ENCODE measurements at places on chromosomes 6 and 20. TPM values are rescaled to one million over a fixed set of nuclear protein-coding genes. Genes with fewer than 3 reads are reported as not detected.
A peak's percentile ranks its signal among the peaks of the same experiment; 100 is the strongest.

DNA sequence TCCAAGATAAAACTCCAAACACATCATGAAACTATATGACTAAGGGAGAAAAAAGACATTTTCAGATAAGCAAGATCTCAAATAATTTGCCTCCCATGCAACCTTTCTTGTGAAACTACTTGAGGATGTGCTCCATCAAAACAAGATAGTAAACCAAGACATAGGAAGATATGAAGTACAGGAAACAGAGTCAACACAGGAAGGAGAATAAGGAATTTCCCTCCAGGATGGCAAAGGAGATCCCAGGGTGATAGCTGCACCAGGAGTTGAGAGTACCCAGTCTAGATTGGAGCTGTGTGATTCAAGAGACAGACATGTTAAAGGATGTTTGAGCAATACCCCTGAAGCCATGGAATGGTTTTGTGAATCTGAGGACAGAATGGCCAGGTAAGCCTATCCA lies 15.3 kb downstream of the IL17A start:
- no peaks in the 10 kb centered on the region for H3K36me3 ChIP-seq
- H3K4me1 ChIP-seq, result no peaks in the 10 kb centered on the region
- no peak for DNase-seq

- H3K4me1 ChIP-seq, result peaks cover 19% of the 10 kb centered on the region
- no peak overlapping the region for H3K4me3 ChIP-seq
Observed at GRCh38 chr6:36721369-36722140, 23.9 kb downstream of the RAB44 start.

DNA sequence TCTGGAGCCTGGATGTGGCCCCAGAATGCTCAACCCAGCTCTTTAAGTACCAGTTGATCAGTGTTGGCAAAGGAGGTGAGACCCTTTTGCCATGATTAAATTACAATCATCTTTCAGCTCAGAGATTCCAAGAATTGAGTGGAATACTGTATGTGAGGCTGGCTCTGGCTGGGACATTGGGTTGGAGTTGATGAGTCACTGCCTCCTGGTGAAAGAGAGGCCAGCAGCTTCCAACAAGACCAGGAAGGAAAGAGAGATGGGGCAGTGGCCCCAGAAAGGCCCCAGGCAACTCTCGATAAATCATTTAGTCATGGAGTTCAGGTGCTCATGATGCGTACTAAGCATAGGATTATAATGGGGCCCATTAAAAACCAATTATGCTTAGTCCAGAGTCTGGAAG lies 2.1 kb downstream of the TGM6 start:
- H3K4me3 ChIP-seq, result no peak overlapping the region
- H3K27me3 ChIP-seq, result peaks cover 3% of the 10 kb centered on the region
- no peaks in the 10 kb centered on the region for H3K36me3 ChIP-seq
- no peak overlapping the region for H3K27ac ChIP-seq
- H3K4me1 ChIP-seq, result no peaks in the 10 kb centered on the region

- no peak overlapping the region for H3K4me3 ChIP-seq
- H3K27ac ChIP-seq, result no peak overlapping the region
- no peak for DNase-seq
- H3K4me1 ChIP-seq, result no peaks in the 10 kb centered on the region
- no peaks in the 10 kb centered on the region for H3K36me3 ChIP-seq
Observed at GRCh38 chr20:44342248-44342647, 5.4 kb downstream of the R3HDML start.

- DNase-seq, result no peak
- no peak overlapping the region for H3K4me3 ChIP-seq
- H3K36me3 ChIP-seq, result no peaks in the 10 kb centered on the region
- peaks cover under 1% of the 10 kb centered on the region for H3K4me1 ChIP-seq
- H3K27ac ChIP-seq, result no peak overlapping the region
Observed at GRCh38 chr20:9422321-9423057, 91.9 kb upstream of the LAMP5 start.

DNA sequence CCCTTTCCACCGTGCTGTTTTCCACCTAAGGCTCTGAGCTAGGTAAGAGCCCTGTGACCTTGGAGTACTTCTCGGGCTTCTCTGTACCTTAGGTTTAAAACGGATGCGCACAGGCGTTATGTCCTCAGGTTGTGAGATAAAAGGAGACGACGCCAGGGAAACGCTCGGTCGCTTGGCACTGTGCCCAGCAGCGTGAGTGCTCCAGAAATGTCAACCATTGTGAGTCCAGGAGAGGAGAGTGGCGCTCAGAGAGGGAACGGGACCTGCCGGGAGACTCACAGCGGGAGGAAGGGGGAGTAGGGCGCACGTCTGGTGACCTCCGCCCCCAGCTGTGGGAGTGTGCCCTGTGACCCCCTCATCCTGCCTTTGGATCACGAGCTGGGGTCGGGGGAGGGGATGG lies 33.8 kb upstream of the SCRT2 start:
- H3K36me3 ChIP-seq, result no peaks in the 10 kb centered on the region
- no peak overlapping the region for H3K27ac ChIP-seq
- H3K4me3 ChIP-seq, result peak overlapping the region; percentile 34
- no peak for DNase-seq
- peaks cover 11% of the 10 kb centered on the region for H3K4me1 ChIP-seq

DNA sequence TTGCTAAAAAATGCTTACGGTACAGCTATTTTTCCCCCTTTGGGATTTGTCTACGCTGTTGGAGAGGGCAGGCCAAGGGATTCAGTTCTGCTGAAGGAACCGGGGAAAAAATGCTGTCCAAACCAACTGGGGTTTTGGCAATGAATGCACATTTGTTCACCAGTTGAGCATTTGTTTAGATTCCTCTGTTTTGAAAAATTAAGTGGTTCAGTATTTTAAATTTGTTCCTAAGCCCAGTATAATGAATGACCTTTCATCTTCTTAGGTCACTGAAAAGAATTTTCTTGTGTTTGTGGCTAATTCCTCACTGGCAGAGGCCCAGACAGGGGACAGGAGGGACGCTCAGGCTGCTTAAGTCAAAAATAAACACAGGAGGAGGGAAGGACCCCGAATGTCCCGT lies 10.8 kb upstream of the EYA2 start:
- no peak for DNase-seq
- H3K27ac ChIP-seq, result no peak overlapping the region
- H3K4me1 ChIP-seq, result no peaks in the 10 kb centered on the region
- no peak overlapping the region for H3K4me3 ChIP-seq

GRCh38 chr6:88599571-88599970 lies 363.8 kb downstream of the RNGTT start:
- H3K27ac ChIP-seq, result no peak overlapping the region
- no peaks in the 10 kb centered on the region for H3K27me3 ChIP-seq
- no peak overlapping the region for H3K4me3 ChIP-seq
- H3K4me1 ChIP-seq, result no peaks in the 10 kb centered on the region
- no peaks in the 10 kb centered on the region for H3K36me3 ChIP-seq
- DNase-seq, result no peak

GRCh38 chr20:8328189-8328588 lies 196.1 kb downstream of the PLCB1 start:
- H3K36me3 ChIP-seq, result no peaks in the 10 kb centered on the region
- no peak overlapping the region for H3K27ac ChIP-seq
- no peak overlapping the region for H3K4me3 ChIP-seq

- H3K27me3 ChIP-seq, result no peaks in the 10 kb centered on the region
- DNase-seq, result no peak
- H3K27ac ChIP-seq, result no peak overlapping the region
- H3K4me3 ChIP-seq, result no peak overlapping the region
- H3K4me1 ChIP-seq, result peaks cover 1% of the 10 kb centered on the region
- H3K36me3 ChIP-seq, result no peaks in the 10 kb centered on the region
Observed at GRCh38 chr20:40843251-40843650, 154.2 kb upstream of the MAFB start.

- H3K4me3 ChIP-seq, result no peak overlapping the region
- H3K4me1 ChIP-seq, result peaks cover 11% of the 10 kb centered on the region
- no peaks in the 10 kb centered on the region for H3K36me3 ChIP-seq
- H3K27ac ChIP-seq, result no peak overlapping the region
- no peak for DNase-seq
Observed at GRCh38 chr6:2109796-2110195, 135.6 kb downstream of the GMDS start.

- no peaks in the 10 kb centered on the region for H3K4me1 ChIP-seq
- H3K27ac ChIP-seq, result no peak overlapping the region
- H3K27me3 ChIP-seq, result peaks cover 19% of the 10 kb centered on the region
- H3K36me3 ChIP-seq, result no peaks in the 10 kb centered on the region
- no peak for DNase-seq
Observed at GRCh38 chr6:34020807-34021553, 124.9 kb downstream of the GRM4 start.

DNA sequence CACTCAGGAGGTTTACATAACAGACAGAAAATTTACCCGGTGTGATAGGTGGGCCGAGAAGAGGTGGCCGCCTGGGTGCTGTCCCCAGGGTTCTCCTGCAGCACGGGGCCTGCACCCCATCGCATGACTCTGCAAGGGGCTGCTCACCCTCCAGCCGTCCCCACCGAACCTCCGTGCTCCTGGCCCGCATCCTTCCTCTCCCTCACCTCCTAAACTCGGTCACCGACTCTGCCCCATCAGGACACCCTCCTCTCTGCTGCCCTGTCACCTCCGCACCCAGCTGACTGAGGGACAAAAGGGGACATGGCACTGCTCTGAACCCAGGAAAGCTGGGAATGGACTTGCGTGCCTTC lies 147.6 kb downstream of the SYNDIG1 start:
- no peaks in the 10 kb centered on the region for H3K36me3 ChIP-seq
- H3K4me1 ChIP-seq, result no peaks in the 10 kb centered on the region
- no peak overlapping the region for H3K27ac ChIP-seq
- no peak overlapping the region for H3K4me3 ChIP-seq
- H3K27me3 ChIP-seq, result peaks cover 7% of the 10 kb centered on the region
- no peak for DNase-seq

DNA sequence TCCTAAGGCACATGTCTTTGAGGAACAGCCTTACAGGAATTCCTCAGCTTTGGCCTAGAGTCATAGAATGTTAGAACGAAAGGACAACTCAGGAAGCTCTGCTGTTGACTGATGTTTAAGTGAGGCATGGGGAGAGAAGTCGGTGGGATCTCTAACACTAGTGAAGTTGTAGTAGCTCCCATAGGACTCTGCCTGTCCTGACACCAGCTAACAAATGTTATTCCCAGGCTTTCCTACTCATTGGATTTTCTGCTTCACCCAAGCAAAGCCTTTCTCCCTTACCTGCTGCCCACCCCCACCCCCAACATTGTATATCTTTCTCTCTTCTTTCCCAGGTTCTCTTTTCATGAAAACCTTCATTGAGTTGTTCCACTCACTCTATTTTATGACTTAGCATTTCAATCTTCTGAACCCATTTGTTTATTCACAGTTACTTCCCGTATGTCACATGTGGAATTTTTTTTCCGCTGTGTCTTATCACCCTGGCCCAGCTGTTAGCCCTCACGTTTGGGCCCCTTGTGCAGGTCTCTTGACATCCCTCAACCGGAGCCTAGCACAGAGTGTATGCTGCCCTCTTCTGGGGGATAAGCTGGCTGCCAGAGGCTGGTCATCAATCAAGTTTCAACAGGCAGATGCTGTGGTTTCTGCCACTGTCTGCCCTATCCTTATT lies 39.2 kb upstream of the RNF8 start:
- no peak overlapping the region for H3K27ac ChIP-seq
- H3K27me3 ChIP-seq, result no peaks in the 10 kb centered on the region
- no peak overlapping the region for H3K4me3 ChIP-seq
- H3K36me3 ChIP-seq, result peaks cover 67% of the 10 kb centered on the region
- no peak for DNase-seq
- no peaks in the 10 kb centered on the region for H3K4me1 ChIP-seq

- DNase-seq, result no peak
- peaks cover 24% of the 10 kb centered on the region for H3K4me1 ChIP-seq
- H3K36me3 ChIP-seq, result no peaks in the 10 kb centered on the region
Observed at GRCh38 chr6:149060300-149060984, 257.1 kb upstream of the TAB2 start.

DNA sequence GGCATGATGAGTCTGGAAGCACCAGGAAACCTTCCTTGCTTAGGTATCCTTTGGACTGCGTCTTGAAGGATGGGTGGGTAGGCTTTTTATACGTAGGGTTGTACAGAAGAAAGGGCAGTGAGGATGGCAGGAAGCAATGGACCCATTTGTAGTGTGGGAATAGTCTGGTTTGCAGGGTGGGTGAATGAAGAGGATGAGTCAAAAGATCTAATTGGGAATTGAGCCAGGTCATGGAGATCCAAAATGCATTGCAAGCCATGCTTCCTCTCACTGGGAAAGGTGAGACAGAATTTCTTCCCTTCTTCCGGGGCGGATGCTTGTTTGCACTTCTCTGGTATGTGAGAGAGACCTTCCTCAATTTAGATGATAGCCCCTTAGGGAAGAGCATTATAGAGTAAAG lies 10.1 kb upstream of the BTBD3 start:
- H3K4me1 ChIP-seq, result peaks cover 33% of the 10 kb centered on the region
- H3K36me3 ChIP-seq, result no peaks in the 10 kb centered on the region
- no peak for DNase-seq
- H3K27ac ChIP-seq, result peak overlapping the region; percentile 55
- no peaks in the 10 kb centered on the region for H3K27me3 ChIP-seq

- H3K27me3 ChIP-seq, result no peaks in the 10 kb centered on the region
- no peak overlapping the region for H3K4me3 ChIP-seq
- DNase-seq, result no peak
- H3K27ac ChIP-seq, result no peak overlapping the region
Observed at GRCh38 chr20:40037511-40037910, 651.5 kb downstream of the MAFB start.

- peaks cover 16% of the 10 kb centered on the region for H3K4me1 ChIP-seq
- H3K4me3 ChIP-seq, result no peak overlapping the region
- no peaks in the 10 kb centered on the region for H3K27me3 ChIP-seq
Observed at GRCh38 chr20:13355411-13355810, 134.3 kb downstream of the ISM1 start.

GRCh38 chr6:112144145-112144926 lies 56.9 kb downstream of the FAM229B start:
- no peak overlapping the region for H3K4me3 ChIP-seq
- H3K4me1 ChIP-seq, result peaks cover 2% of the 10 kb centered on the region
- DNase-seq, result no peak
- H3K27me3 ChIP-seq, result no peaks in the 10 kb centered on the region

DNA sequence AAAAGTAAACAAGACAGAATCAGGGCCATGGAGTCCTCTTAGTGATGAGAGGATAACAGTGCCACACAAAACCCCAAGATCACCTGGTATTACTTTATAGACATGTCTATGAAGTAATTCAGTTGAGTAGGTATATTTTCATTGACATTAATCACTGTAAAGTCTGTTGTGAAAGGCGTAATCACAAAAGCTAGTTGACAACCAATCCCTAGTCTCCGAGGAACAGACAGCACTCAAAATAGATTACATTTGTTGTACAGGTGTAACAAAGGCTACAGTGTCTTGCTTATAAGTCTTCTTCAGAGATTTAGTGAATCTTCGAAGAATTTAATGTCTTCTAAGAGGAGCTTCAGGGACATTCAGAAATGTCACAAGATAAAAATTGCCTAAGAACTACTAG lies 120.1 kb downstream of the TMEM200A start:
- H3K27me3 ChIP-seq, result no peaks in the 10 kb centered on the region
- H3K4me3 ChIP-seq, result no peak overlapping the region
- H3K27ac ChIP-seq, result no peak overlapping the region
- DNase-seq, result no peak
- no peaks in the 10 kb centered on the region for H3K36me3 ChIP-seq
- H3K4me1 ChIP-seq, result no peaks in the 10 kb centered on the region

Gene TNF
- 1.4 TPM for total RNA-seq

Gene POU5F1
- 8.5 TPM for total RNA-seq

Gene C6orf58
- not detected for total RNA-seq

Gene HFE
- total RNA-seq, result 4.0 TPM

Gene MLIP
- total RNA-seq, result 16.7 TPM

Gene OPRM1
- total RNA-seq, result not detected

Gene PHF20
- 44.2 TPM for total RNA-seq

All from suprapubic skin (tissue), 4 donors.